ENCODE measurements at places on chromosomes 2 and 18.
A peak's percentile ranks its signal among the peaks of the same experiment; 100 is the strongest.

DNA sequence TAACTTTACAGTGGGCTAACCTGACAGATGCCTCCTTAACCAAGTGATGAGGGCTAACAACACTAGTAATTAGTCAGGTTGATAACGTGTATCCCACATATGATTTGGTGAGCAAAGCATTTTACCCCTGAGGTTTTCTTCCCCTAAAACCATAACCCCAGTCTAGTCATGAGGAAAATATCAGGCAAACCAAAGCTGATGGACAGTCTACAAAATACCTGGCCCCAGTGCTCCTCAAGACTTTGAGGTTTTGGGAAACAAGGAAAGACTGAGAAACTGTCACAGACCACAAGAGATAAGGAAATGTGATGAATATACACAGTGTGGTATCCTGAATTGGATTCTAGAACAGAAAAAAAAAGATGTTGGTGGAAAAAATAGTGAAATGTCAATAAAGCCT lies 28.5 kb downstream of the MAP3K20 start:
- DNase-seq: no peak

GRCh38 chr2:205188239-205189138 lies 493.8 kb upstream of the NRP2 start:
- DNase-seq: no peak

GRCh38 chr2:149860276-149860921 lies 272.8 kb upstream of the MMADHC start:
- DNase-seq: no peak

DNA sequence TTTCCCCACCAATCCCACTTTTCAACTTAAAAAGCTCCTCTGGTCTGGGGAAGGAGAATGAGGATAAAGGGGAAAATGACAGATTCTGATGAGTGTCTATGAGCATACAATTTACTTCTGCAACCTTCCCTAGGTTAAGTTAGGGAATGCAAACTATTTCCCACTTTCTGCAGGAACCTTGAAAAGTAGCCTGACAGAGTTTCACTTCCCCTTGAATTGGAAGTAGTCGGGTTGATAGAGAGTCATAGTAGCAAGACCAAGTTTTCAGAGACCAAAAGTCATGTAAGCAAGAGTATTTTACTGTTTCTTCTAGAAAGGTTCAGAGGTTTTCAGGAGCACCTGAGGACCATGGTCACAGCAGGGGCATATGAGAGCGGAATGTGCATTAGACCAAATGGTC lies 815.1 kb downstream of the CPS1 start:
- DNase-seq: no peak

GRCh38 chr2:8265476-8266226 lies 416.2 kb upstream of the ID2 start:
- no peak for DNase-seq

DNA sequence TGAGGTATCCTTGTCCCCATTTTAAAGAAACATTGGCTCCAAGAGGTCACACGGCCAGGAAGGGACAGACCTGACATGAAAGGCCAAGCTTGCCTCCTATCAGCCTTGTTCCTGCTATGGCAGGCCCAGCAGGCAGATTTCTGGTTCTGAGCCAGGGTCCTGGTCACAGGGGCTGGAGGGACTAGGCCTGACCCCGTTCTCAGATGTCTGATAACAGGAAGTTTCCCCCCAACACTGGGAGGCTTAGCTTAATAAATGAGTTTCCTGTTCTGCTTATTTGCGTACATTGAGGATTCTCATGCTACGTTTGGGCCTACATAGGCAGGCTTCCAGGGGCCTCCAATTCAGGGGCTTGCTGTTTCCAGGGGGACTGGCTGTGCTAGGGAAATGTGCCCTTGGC lies 107.8 kb upstream of the LTBP1 start:
- no peak for DNase-seq

DNA sequence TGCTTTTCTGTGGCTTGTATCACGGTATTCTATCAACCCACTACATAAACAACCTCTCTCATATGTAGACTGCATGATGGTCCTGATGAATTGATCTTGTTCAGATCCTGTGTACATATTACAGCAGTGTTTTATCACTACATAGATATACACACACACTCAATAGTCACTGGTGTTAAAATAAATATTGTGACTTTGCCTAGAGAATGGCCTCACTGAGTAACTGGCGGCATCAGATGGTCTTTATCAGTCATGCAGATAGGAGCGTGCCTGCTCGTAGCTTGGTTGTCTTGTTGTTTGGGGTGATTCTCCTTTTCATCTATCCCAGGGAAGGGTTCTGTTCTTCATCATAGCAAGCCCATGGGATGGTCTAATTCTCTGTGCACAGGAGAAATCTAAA lies 18.4 kb upstream of the CTAGE1 start:
- DNase-seq: no peak

DNA sequence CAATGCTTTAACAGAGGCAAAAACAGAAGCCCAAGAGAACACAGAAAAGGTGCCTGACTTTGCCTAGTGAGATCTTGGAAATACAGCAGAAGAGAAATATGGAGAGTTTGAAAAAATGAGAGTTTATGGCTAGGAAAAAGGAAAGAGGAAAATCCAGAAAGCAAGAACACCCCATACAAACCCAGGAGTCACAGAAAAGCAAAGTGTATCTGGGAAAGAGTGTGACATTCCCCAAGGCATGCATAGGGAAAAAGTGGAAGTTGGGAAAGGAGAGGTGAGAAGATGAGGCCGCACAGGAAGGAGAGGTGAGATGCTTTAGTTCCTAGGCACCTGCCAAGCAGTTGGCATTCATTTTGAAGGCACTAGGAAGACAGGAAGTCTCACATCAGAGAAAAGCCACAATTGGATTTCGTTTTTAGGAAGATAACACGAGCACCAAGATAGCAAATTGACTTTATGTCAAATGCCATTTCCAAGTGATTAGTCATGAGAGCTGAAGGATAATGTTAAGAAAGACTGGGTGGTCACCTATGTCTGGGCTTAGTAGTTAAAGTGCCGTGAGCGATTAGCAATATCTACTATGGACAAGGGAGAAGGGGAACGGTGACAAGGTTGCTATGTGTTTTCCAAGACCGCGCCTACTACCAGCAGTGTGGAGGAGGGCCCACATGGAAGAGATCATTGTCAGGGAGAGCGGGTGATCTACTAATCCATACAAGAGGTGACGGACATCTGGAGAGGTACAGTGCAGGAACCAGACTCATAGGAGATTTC lies 224.1 kb upstream of the PARD3B start:
- no peak for DNase-seq

DNA sequence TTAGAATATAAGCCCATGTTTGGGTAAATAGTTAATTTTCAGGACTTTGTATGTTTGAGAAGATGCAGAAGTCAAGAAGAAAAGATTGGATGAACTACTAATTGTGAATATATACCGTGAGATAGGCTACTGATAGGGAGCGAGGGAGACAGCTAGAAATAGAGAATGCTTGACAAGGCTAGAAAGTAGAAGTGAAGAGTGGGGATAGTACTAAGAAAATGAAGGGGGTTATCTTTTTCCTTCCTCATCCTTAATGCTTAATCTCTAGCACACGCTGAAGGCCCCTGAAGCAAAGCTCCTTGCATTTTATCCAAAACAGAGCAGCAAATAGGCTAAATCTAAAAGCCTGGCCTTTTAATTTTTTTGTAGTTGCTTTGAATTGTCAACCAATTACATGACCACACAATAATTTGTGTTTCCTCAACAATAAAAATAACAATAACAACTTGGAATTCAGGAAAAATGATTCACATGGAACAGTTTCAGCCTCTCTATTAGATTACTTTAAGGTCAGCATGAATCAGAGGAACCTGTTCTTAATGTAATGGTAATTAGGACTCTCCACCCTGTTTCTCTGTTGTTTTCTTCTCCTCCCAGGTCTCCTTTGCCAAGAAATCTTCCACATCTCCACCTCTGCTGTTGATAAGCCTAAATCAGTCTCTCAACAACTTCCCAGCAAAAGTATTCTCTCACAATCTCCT lies 1071.3 kb upstream of the ZEB2 start:
- no peak for DNase-seq

GRCh38 chr2:186726938-186727337 lies 33.1 kb downstream of the FAM171B start:
- DNase-seq: no peak

- peak; percentile 12 for DNase-seq
Observed at GRCh38 chr2:50614056-50614455, 417.9 kb downstream of the NRXN1 start.

GRCh38 chr2:5657231-5657630 lies 35.0 kb upstream of the SOX11 start:
- DNase-seq: no peak

Data from HTR-8/SVneo (cell line).